ENCODE measurements at places on chromosomes 1 and 21.

DNA sequence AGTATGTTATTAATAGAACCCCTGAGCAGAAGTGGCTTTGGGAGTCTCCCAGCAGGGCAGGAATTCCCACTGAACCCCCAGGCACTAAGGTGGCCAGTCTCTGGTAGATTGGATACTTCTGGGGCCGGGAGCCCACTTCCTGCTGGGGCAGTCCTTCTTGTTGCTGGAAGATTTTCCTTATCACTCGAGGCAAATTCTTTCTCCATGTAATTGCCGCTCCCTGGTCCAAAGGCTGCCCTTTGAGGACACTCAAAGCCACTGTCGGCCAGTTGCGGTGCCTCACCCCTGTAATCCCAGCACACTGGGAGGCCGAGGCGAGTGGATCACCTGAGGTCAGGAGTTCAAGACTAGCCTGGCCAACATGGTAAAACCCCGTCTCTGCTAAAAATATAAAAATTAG is 22.6 kb upstream of the TNFRSF1B start:
- DNase-seq, result no peak

DNA sequence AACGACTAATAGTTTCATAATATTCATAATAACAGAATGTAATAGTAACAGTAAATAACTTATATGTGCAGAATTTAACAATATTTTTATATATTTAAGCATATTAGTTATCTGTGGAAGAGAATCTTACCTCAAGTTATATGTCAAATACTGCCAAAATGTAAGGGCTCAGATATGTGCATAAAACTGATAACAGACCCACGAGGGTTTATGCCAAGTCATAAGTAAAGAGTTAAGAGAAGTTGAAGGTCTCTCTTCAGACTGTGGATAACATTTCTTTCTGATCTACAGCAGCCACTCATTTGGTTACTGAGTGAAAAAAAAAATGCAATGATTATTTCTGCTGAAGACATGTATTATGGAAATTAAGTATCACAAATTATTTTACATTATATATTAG is 1167.8 kb upstream of the NCAM2 start:
- DNase-seq, result no peak

GRCh38 chr1:223358826-223359225 is 5.2 kb downstream of the SUSD4 start:
- no peak for DNase-seq

DNA sequence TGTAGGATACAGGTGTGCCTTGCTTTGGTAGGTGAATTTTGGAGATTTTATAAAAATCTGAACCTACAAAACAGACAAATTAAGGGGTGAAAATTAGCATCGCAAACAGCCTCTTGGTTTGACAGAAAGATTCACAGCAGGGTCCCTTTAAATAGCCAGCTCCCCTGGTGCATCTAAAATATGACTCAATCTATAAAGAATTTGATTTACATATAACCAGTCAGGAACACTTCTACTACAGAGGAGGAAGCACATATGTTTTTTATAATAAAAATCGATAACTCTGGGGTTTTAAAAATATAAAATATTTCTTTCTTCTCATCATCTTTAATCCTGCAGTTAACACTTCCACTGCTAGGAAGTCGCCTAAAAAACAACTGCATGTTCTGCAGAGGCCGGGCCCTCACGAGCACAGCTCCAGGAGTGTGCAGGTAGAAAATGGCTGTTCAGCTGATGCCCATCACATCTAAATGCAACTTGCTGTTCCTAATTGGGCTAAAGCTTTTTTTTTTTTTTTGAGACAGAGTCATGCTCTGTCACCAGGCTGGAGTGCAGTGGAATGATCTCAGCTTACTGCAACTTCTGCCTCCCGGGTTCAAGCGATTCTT is 203.4 kb downstream of the HS2ST1 start:
- no peak for DNase-seq

GRCh38 chr1:244735404-244735803 is 82.5 kb downstream of the DESI2 start:
- DNase-seq, result no peak

- no peak for DNase-seq
Measured at GRCh38 chr1:174008979-174009378, 13.2 kb downstream of the RC3H1 start.

GRCh38 chr1:212928323-212929291 is 21.7 kb upstream of the VASH2 start:
- DNase-seq, result no peak

DNA sequence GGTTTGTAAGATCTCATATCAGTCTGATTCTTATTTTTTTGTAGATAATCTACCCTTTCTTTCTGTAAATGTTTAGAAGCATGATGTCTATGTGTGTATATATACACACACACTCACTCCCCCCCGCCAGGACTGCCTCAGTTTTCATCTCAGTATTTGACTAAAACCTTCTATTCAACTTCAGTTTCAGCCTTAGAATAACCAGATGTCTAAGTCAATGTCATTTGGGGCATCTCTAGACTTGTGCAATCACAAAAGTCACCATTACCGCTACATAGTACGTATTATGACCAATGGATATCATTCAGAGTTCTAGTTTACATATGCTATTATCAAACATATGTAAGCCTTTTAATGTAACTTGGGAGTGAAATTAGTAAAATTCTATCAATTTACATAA is 53.3 kb upstream of the BOLA1 start:
- DNase-seq, result no peak

DNA sequence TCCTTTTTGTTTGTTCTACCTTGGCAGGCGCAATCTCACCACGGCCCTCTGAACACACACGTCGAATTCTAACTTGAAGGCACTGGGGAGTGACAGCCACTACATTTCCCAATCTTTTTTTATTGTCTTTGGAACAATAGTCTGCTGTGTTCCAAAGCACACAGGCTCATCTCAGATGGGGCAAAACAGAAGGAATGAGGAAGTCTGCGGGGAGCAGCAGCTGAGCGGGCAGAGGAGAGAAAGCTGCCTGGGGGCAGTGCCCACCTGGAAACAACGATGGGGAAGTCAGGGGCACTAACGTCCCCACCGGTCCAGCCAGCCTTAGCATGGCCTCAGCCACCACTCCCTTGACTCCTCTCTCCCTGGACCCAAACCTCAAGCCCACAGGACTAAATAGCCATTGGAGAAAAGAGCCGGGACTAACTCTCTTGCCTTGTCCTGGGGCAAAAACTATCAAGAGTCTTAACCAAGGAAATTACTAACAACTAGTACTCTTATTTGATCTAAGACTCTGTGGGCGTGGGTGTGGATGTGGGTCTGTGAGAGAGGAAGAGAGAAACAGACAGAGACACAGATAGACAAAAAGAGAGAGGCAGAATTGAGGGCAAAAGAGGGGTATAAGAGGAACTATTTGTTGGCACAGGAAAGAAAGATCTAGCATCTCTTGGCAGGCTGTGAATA is 34.2 kb downstream of the SYF2 start:
- no peak for DNase-seq

GRCh38 chr1:219503604-219504003 is 109.3 kb downstream of the ZC3H11B start:
- no peak for DNase-seq

DNA sequence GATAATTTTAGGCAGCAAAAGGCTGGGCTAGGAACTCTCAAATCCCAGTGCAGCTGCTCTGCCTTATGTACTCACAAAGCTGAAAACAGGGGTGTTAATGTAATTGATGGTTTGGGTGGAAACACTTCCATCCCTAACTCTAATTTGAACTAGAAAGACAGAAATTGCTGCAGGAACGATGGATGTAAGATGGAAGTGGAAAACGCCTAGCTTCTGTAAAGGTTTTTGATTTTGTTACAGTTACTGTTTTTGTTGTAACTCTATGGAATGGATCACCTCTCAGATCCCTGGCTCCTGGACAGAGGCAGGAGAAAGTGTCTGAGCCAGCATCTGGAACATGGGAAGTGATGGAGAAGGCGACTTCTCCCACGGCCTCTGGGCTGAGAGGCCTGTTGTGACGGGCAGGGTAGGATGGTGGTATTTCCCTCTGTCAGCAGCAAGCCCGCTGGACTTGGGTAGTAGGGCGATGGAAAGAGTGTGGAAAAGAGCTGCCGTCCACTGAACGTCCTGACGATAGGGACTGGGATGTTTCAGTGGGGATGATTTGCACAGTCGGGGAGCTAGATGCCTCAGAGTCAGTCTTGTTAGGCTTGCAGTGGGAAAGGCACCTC is 1.6 kb downstream of the TRAF5 start:
- DNase-seq, result no peak

GRCh38 chr1:112092656-112093371 is 103.3 kb upstream of the KCND3 start:
- no peak for DNase-seq

DNA sequence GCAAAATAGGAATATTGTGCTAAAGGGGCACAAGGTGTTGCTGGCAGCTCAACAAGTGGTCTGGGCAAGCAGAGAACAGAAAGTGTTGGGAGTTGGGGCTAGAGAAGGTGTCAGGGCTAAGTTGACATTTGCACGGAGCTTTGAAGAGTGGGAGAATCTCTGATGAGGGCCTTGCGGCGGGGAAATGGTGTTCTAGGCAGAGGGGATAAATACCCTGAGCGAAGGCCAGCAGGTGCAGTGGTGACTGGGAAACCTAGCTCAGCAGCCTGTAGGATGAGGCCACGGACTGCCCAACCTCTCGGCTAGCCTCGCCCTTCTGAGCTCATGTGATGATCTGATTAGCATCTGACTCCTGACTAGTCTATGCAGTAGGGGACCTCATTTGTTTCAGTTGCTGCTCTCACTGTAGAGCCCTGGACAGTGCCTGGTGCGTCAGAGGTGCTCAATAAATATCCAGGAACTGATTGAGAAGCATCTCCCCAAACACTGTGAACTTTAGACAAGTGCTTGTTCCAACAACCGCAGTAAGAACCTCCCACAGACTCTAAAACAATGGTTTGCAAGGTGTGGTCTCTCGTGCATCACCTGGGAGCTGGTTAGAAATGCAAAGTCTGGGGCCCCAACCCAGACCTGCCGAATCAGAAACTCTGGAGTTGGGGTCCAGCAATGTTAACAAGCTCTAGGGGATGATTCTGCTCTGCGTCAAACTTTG is 1.0 kb upstream of the FOXO6 start:
- DNase-seq, result no peak

DNA sequence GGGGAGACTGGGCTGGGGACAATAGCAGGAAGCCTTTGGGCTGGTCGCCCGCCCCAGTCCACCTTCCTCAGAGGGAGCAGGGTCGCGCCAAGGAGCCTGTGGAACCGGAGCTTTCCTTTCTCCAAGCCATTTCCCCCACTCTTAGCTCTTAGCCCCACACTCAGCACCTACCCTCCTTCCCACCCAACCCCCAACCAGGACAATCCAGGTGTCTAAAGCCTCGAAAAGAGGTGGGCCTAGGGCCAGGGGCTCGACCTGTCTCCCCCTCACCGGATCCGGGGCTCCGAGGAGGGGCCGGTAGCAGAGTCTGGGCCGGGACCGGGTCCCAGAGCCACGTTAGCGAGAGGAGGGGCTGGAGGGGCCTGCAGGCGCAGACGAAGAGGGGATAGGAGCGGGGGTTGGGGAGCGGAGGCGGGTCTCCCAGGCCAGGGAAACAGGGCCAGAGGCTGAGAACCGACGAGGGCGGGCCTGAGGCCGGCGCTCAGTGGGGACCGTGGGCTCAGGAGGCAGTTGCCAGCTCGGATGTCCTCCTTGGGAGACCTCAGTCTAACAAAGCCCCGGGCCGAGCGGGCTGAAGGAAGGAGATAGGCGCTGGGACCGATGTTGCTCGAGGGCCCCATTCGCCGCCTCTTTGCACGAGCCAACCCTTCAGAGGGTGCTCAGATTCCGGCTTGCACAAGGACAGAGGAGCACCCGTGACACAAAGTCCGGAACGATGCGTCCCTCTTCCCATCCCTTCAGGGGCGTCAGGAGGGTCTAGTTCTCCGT is 943 bp downstream of the SEMA6C start:
- DNase-seq, result no peak

DNA sequence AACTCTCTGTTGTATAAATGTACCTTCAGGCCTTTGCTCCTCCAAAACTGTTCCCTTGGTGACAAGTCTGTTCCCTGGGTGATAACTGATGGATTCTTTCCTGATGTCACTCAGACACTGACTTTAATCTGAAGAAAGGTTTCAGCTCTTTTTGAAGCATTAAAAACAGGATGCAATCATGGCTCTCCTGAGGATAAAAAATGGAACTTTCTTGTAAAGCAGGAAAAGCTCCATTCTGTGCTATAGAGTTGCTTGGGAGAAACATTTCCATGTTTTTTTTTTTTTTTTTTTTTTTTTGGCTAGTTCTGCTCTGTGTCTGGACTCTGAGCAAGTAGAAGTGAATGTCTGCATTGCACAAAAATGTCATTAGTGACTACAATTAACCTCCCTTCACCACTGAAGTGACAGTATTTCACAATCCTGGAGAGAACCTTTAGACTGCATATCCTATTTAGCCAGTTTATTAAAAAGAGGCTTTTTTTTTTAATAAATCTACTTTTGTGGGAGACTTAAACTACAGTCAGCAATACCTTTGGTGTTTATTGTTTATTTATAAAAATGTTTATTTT is 101.7 kb upstream of the PRMT6 start:
- DNase-seq, result no peak

DNA sequence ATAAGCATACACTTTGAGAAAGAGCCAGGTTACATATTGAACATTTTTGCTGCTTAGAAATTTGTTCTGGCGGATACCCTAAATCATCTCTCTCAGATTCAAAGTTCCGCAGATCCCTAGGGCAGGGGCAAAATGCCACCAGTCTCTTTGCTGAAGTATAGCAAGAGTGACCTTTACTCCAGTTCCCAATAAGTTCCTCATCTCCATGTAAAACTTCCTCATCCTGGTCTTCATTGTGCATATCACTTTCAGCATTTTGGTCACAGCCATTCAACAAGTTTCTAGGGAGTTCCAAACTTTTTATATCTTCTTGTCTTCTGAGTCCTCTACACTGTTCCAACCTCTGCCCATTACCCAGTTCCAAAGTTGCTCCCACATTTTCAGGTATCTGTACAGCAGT is 23.3 kb upstream of the LYPD8 start:
- no peak for DNase-seq

GRCh38 chr1:23506376-23507107 is 22.6 kb upstream of the ASAP3 start:
- DNase-seq, result no peak

- DNase-seq, result no peak
Measured at GRCh38 chr1:20124456-20125057, 5.2 kb upstream of the PLA2G2D start.

DNA sequence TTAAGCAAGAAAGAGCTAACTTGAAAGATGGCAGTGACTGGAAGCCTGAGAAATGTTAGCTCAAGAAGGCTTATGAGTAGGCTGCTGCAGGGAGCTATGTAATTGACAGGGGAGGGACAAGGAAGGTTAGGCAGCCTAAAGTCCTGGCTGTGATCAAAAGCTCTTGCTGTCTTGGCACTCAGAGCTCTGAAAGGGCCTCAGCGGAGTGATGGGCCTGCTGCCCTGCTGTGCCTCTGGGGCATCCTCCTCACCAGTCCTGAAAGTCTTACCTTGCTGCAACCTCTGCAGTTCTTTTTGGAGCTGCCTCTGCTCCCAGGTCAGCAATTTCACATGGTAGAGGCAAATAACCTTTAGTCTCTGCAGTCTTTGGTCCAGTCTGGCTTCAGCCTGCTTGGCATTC is 1.8 kb downstream of the CCDC190 start:
- DNase-seq, result no peak

DNA sequence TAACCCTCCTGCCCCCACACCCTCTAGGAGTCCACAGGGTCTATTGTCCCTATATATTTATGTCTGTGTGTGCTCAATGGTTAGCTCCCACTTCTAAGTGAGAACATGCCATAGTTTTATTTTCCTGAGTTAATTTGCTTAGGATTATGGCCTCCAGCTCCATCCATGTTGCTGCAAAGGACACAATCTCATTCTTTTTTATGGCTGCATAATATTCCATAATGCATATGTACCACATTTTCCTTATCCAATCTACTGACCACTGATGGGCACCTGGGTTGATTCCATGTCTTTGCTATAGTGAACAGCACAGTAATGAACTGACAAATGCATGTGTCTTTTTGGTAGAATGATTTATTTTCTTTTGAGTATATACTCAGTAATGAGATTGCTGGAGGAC is 13.3 kb upstream of the FHAD1 start:
- DNase-seq, result no peak
